ELF-1 (cell line): ENCODE measurements at places on chromosomes 3 and 15.

GRCh38 chr3:183306798-183307671 is 54.0 kb downstream of the B3GNT5 start:
- peak; percentile 30 for DNase-seq

DNA sequence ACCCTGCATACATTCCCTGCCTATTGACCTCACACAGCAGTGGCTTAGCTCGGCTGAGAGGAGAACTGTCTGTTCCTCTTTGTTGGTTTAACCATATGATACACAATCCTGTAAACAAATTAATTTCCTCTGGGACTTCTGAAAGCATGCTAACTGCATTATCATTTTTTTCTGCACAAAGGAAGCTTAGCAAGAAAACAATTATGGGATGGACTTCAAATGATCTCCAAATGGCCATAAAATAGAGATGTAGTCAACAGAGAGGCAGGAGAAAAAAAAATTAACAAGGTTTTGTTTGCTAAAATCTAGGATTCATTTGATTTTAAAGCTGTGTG is 14.4 kb upstream of the TMC3 start:
- DNase-seq, result no peak

DNA sequence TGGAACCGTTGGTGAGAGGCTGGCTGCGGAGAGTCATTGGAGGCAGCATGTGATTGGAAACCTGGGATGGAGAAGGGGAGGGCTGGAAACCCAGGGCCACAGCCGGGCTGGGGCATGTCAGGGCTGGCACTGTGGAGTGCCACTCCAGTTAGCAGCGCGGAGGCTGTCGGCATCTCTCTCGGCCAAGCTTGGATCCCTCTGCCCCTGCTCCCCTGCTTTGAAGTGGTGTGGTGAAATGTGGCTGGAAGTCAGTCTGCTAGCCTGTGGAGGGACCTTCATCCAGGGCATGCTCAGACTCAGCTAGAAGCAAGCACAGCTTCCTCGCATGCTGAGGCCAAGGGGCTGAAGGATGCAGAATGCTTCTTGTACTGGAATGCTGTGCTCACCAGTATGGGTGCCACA is 13.5 kb downstream of the SLCO3A1 start:
- no peak for DNase-seq

GRCh38 chr15:84387086-84387485 is 151.5 kb downstream of the GOLGA6L4 start:
- DNase-seq, result no peak

- DNase-seq, result no peak
Observed at GRCh38 chr3:63945558-63946096, 33.4 kb upstream of the SCAANT1 start.

GRCh38 chr3:13535905-13536304 is 13.0 kb upstream of the FBLN2 start:
- DNase-seq, result no peak

DNA sequence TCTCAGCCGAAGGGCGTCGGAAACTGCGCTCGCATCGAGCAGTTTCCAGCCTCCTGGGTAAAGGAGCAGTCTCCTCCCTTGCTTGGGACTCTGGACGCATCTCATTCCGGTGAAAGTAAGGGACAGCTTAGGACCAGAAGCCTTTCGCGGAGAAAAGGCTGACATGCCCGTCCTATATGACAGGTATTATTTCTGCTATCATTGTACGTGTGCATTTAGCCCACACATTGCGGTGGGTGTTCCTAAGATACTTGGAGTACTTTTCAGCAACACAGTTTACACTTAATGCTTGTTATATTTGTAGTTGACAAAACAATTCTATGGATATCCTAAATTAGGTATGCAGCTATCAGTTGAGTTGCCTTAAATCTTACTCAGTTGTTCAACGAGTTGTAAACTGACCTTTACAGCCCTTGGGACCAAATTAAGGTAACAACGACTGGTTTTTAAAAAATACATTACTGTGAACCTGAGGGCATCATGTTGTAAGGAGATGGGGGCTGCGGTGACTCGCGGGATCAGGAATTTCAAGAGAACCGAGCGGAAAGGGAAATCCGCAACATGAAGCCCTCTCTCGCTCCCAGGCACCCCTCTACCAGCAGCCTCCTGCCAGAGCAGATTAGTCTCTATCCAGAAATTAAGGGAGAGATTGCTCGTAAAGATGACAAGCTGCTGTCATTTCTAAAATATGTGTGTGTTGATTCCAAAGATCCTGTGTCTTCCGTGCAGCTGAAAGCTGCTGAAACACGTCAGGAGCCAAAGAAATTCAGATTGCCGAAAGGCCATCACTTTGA is 632 bp upstream of the COPS2 start:
- DNase-seq, result peak; percentile 25

GRCh38 chr15:64275934-64276333 is 80.0 kb downstream of the CSNK1G1 start:
- no peak for DNase-seq

GRCh38 chr3:58659051-58659675 is 7.4 kb downstream of the FAM3D start:
- DNase-seq, result peak; percentile 73

DNA sequence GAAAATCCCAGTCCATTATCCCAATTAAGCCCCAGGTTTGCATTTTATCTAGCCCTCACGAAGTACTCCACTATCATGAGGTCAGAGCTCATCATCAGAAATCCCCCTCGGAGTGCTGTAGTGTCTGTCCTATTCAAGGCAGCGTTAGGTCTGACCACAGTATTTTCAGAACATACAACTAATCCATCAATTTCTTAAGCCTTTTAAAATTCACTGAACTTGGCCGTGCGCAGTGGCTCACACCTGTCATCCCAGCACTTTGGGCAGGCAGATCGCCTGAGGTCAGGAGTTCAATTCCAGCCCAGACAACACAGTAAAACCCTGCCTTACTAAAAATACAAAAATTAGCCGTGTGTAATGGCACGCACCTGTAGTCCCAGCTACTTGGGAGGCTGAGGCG is 11.9 kb downstream of the VGLL4 start:
- no peak for DNase-seq

- no peak for DNase-seq
Observed at GRCh38 chr3:116969135-116969534, 259.6 kb downstream of the TUSC7 start.

- DNase-seq, result no peak
Observed at GRCh38 chr3:1798711-1799405, 299.8 kb upstream of the CNTN4 start.

- DNase-seq, result no peak
Observed at GRCh38 chr3:11074011-11074410, 80.3 kb upstream of the HRH1 start.

GRCh38 chr3:178422406-178422805 is 113.8 kb upstream of the KCNMB2 start:
- DNase-seq, result no peak

GRCh38 chr3:156957715-156958114 is 131.6 kb downstream of the LEKR1 start:
- no peak for DNase-seq

DNA sequence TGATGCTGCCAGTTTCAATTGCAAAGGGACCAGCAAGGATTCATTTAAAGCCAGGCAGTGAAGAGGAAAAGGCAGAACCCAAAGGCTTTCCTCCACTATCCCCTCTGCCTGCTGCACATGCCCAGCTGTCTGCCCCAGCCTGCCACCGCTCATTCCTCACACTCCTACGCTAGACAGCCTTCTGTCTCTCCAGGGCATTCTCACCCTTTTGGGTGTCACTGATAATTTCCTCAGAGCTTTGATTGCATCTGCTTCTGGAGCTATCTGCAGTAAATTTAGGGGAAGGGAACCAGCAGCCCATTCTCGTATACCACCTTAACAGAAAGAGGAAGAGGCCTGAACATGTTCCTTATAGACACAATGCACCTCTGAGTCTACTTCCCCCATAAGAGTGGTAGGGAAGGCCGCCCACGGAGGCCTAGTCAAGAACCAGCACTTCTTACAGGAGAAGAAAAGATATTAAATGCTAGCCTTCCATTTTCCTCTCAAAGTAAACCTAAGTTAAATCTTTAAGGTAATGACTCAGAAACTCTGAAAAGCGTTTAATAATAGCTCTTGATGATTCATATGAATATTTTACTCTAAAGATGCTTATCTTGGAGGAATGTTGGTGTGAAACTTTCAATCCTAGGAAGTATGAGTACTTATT is 20.9 kb downstream of the NUDT16 start:
- no peak for DNase-seq

- peak; percentile 25 for DNase-seq
Observed at GRCh38 chr15:87118435-87118834, 1038.8 kb downstream of the AGBL1 start.

DNA sequence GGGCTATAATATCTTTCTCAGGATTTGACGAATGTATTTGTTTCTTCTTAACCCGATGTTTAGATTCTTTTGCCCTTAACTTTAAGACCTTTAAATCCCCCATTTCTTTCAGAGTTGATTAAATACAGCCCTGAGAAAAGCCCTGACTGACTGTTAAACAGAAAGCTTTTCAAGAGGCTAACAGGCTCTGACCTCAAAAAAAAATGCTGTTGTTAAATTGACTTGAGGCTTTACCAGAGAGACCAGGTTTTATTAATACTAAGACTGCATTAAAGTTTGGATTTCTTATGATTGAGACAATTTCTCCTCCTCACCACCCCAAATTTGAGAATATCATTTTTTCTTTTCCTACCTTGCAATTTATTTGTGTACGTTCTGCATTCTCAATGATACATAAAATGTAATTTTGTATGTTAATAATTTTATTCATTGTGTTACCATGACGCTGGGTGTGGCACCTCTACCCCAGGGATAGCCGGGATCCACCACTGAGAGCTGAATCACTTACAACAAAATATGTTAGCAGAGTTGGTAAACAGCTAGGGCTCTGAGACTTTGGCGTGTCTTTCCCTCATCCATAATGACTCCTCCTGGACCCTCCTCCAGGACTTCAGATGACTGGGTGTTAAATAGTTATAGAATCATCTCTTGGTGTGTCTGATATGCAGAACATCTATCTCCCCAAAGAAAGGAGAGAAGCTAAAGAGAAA is 753.5 kb downstream of the NAALADL2 start:
- no peak for DNase-seq

DNA sequence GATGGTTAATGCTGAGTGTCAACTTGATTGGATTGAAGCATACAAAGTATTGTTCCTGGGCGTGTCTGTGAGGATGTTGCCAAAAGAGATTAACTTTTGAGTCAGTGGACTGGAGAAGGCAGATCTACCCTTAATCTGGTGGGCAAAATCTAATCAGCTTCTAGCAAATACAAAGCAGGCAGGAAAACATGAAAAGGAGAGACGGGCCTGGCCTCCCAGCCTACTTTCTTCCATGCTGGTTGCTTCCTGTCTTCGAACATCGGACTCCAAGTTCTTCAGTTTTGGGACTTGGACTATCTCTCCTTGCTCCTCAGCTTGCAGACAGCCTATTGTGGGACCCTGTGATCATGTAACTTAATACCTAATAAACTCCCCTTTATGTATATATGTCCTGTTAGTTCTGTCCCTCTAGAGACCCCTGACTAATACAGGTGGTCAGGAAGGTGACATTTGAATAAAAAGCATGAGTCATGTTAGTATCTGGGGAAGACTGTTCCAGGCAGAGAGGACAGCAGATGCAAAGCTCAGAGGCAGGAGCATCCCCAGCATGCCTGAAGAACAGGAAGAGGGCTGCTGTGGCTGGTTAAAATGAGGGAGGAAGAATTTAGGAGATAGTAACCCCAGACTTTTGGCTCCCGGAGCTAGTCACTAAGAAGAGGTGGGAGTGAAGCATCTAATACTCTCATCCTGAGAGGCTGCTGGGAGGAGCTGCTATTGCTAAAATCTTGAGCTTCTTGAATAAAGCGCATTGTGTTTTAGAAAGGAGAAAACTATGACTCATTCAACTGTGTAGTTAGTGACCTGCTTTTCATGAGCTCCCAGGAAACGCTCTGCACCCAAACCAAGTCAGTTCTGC is 207.4 kb upstream of the HES1 start:
- DNase-seq, result no peak

GRCh38 chr15:40336744-40337122 is 4.0 kb downstream of the CCDC9B start:
- DNase-seq, result no peak

GRCh38 chr3:63724987-63725386 is 72.5 kb downstream of the SNTN start:
- peak; percentile 51 for DNase-seq

- DNase-seq, result no peak
Observed at GRCh38 chr15:25170781-25171110, 216.0 kb downstream of the SNRPN start.

- no peak for DNase-seq
Observed at GRCh38 chr3:7290077-7290825, 429.3 kb downstream of the GRM7 start.

DNA sequence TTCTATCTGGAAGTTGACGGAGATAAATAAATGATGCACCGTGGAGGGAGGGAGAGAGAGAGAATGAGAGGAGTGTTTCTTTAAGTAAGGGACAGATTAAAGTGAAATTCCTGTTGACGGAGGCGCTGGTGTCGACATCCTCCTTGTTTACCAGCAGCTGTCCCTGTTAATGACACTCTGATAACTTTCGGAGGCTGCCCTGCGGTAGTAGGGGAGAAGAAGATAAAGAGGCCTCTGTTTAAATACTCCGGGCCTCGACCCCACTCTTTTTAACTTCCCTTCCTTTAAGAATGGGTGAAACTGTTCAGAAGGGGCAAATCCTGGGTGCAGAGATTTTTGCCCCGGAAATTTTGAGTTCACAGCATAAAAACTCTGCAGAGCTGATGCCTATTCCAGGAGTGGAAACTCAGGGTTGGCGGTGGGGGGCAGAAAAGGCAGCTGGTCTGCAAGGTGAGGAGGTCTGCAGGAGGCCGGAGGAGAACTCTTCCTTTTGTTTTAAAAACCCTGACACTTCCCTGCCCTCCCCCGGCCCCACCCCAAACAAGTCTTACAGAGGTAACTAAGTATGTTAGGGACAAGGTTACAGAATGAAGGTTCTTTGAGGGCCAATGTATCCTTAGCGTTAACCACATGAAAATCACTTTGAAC is 276.6 kb upstream of the NR2F2 start:
- DNase-seq, result peak; percentile 58
